GM12878 (cell line): ENCODE measurements at places on chromosomes 5 and 9. TPM values are rescaled to one million over a fixed set of nuclear protein-coding genes. Genes with fewer than 3 reads are reported as not detected.

DNA sequence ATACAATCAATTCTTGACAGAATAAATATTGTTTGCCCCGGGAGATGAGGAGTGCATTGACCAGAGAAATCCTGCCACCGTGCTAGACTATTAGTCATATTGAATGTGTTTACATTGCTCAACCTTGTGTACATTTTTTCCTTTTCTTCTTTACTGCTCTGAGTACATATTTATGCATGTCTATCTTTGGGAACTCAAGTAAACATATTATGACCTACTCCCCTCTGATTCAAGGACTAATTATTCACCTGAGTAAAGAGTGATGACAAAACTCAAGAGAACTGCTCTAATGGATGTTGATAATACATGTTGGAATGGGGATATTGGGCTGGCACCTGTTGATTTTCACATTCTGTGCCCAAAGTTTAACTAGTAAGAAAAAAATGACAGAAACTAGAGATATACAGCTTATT, 3.9 kb upstream of the SPINK1 start:
- H3K36me3 ChIP-seq: no peaks in the 10 kb centered on the region
- H3K4me3 ChIP-seq: no peak overlapping the region
- no peaks in the 10 kb centered on the region; the same call in 1 of the 2 replicates for H3K27me3 ChIP-seq

DNA sequence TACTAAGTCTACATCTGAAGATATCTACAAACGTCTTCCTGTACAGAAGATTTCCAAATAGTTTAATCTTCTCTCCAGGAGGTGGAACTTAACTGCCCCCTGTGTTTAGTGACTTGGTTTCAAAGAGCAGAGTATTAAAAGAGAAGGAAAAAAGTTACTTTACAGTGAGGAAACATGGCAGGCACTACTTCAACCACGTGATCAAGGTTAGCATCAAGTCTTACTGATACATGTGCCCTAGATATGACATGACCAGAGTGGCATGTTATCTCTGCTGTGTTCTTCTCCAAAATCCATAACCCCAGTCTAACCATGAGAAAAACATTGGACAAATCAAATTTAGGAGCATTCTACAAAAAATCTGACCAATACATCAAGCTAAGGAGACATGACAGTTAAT, 125.8 kb downstream of the ADAMTS12 start:
- no peaks in the 10 kb centered on the region for H3K4me1 ChIP-seq
- H3K4me3 ChIP-seq: no peak overlapping the region
- no peaks in the 10 kb centered on the region for H3K36me3 ChIP-seq
- H3K27ac ChIP-seq: no peak overlapping the region
- no peak for DNase-seq

- H3K27me3 ChIP-seq: no peaks in the 10 kb centered on the region
- no peaks in the 10 kb centered on the region for H3K4me1 ChIP-seq
- H3K4me3 ChIP-seq: no peak overlapping the region
- no peak for DNase-seq
- peaks cover 36% of the 10 kb centered on the region for H3K36me3 ChIP-seq
These were observed 9.2 kb upstream of the PHYHD1 start for GRCh38 chr9:128911529-128912035.

DNA sequence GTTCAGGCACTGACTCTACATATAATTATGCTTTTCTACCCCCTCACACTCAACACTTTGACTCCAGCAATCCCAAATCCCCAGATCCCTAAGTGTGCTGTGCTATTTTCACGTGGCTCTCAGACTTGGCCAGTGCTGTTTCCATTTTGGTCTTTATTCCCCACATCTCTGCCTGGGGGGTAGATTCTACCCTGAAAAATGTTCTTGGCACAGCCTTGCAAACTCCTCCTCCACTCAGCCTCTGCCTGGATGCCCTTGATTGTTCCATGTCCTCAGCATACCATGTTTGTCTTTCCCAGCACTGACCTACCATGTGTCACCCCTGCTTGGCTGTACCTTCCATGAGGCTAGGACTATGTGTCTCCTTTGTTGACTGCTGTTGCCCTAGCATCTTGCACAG, 43.0 kb downstream of the FXN start:
- no peak overlapping the region for H3K4me3 ChIP-seq
- no peak overlapping the region for H3K27ac ChIP-seq
- no peak for DNase-seq
- no peaks in the 10 kb centered on the region for H3K36me3 ChIP-seq

DNA sequence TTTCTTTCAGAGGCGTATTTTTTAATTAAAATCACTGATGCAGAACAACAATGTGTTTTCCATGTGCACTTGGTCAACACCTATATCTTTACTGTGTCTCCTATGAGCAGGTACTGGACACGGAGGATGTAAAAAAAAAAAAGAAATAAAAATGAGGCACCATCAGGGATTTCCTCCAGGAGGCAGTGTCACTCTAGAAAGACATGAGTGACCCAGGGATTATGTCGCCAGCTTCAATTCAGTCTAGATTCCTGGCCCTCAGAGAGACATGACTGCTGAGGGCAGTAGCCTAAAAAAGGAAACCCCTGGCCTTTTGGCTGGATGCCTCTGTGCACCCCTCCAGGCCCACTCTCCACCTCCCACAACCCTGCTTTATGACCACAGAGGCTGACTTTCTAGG, 18.3 kb upstream of the IL33 start:
- no peaks in the 10 kb centered on the region; the same call in 1 of the 2 replicates for H3K27me3 ChIP-seq
- no peak for DNase-seq
- no peaks in the 10 kb centered on the region for H3K36me3 ChIP-seq
- H3K27ac ChIP-seq: no peak overlapping the region
- H3K4me3 ChIP-seq: no peak overlapping the region

- H3K4me3 ChIP-seq: no peak overlapping the region
- H3K27ac ChIP-seq: no peak overlapping the region
- no peaks in the 10 kb centered on the region for H3K27me3 ChIP-seq
- H3K36me3 ChIP-seq: no peaks in the 10 kb centered on the region
These were observed 289.4 kb downstream of the EFNA5 start for GRCh38 chr5:107381189-107381856.

DNA sequence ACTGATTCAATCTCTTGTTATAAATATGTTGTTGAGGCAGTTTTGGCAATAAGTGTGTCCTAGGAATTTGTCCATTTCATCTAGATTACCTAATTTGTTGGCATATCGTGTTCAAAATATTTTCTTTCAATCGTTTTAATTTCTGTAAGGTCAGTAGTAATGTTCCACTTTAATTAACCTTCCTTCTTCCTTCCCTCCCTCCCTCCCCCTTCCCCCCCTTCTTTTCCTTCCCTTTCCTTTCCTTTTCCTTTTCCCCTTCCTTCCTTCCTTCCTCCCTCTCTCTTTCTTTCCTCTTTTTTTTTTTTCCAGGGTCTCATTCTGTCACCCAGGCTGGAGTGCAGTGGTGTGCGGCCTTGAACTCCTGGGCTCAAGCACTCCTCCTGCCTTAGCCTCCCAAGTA, 27.1 kb downstream of the CD14 start:
- H3K4me3 ChIP-seq: no peak overlapping the region
- no peaks in the 10 kb centered on the region for H3K36me3 ChIP-seq
- no peaks in the 10 kb centered on the region for H3K27me3 ChIP-seq
- no peak for DNase-seq
- no peaks in the 10 kb centered on the region for H3K4me1 ChIP-seq
- no peak overlapping the region for H3K27ac ChIP-seq

DNA sequence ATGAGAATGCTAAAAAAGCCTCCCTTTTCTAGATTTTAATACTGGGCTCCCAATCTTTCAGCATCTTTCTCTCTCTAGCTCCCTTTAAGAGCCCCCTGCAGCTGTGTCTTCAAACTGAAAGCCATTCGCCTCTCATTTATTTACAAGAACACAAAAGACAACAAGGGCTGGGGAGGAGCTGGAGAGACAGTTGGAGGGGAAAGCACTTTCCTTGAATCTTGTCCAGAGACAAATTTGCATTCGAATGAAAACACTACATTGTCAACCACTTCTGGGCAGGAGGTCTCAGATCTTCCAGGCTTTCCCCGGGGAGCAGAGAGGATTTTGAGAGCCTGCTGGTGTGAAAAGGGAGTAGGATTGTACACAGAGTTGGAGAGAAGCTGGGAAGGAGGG, 518.3 kb downstream of the CTNND2 start:
- H3K27me3 ChIP-seq: peaks cover 3% of the 10 kb centered on the region; the same call in 1 of the 2 replicates
- DNase-seq: no peak
- H3K27ac ChIP-seq: no peak overlapping the region
- no peaks in the 10 kb centered on the region for H3K4me1 ChIP-seq
- H3K36me3 ChIP-seq: no peaks in the 10 kb centered on the region
- H3K4me3 ChIP-seq: no peak overlapping the region

GRCh38 chr5:73284220-73284795, 111.3 kb downstream of the TMEM174 start:
- H3K36me3 ChIP-seq: no peaks in the 10 kb centered on the region
- no peak for DNase-seq
- H3K27me3 ChIP-seq: no peaks in the 10 kb centered on the region; the same call in none of the 2 replicates
- no peak overlapping the region for H3K27ac ChIP-seq
- H3K4me3 ChIP-seq: no peak overlapping the region

GRCh38 chr5:10985091-10985720, 224.2 kb upstream of the DAP start:
- H3K27me3 ChIP-seq: peaks cover 2% of the 10 kb centered on the region
- H3K4me3 ChIP-seq: no peak overlapping the region
- no peak overlapping the region for H3K27ac ChIP-seq
- no peaks in the 10 kb centered on the region for H3K36me3 ChIP-seq
- no peaks in the 10 kb centered on the region for H3K4me1 ChIP-seq

GRCh38 chr9:127457191-127457878, 6.0 kb downstream of the LRSAM1 start:
- no peak overlapping the region for H3K4me3 ChIP-seq
- H3K27ac ChIP-seq: no peak overlapping the region
- no peaks in the 10 kb centered on the region for H3K27me3 ChIP-seq
- H3K4me1 ChIP-seq: peaks cover 6% of the 10 kb centered on the region; the same call in 1 of the 2 replicates
- H3K36me3 ChIP-seq: peaks cover 9% of the 10 kb centered on the region

- H3K4me3 ChIP-seq: no peak overlapping the region
- no peaks in the 10 kb centered on the region for H3K36me3 ChIP-seq
- no peak for DNase-seq
- H3K4me1 ChIP-seq: no peaks in the 10 kb centered on the region
These were observed 87.6 kb downstream of the ADAMTS6 start for GRCh38 chr5:65394087-65394486.

- H3K36me3 ChIP-seq: no peaks in the 10 kb centered on the region
- H3K27ac ChIP-seq: no peak overlapping the region
- H3K27me3 ChIP-seq: no peaks in the 10 kb centered on the region
- no peak for DNase-seq
- H3K4me3 ChIP-seq: no peak overlapping the region
These were observed 151.8 kb upstream of the RUSC2 start for GRCh38 chr9:35338086-35338485.

- H3K36me3 ChIP-seq: no peaks in the 10 kb centered on the region
- no peaks in the 10 kb centered on the region for H3K4me1 ChIP-seq
- no peak for DNase-seq
- H3K27ac ChIP-seq: no peak overlapping the region
These were observed 419.2 kb downstream of the PDE4D start for GRCh38 chr5:59474324-59474723.

- H3K4me1 ChIP-seq: no peaks in the 10 kb centered on the region
- DNase-seq: no peak
- H3K4me3 ChIP-seq: no peak overlapping the region
- no peaks in the 10 kb centered on the region for H3K27me3 ChIP-seq
These were observed 13.6 kb downstream of the GGTA1 start for GRCh38 chr9:121486043-121486442.

- no peaks in the 10 kb centered on the region for H3K36me3 ChIP-seq
- H3K4me1 ChIP-seq: no peaks in the 10 kb centered on the region
- peaks cover 3% of the 10 kb centered on the region; the same call in 1 of the 2 replicates for H3K27me3 ChIP-seq
- no peak overlapping the region for H3K4me3 ChIP-seq
- H3K27ac ChIP-seq: no peak overlapping the region
These were observed 10.4 kb downstream of the EPB41L4B start for GRCh38 chr9:109310486-109310901.

- peaks cover 1% of the 10 kb centered on the region for H3K27me3 ChIP-seq
- H3K36me3 ChIP-seq: no peaks in the 10 kb centered on the region
- H3K4me1 ChIP-seq: no peaks in the 10 kb centered on the region
- H3K27ac ChIP-seq: no peak overlapping the region
These were observed 52.3 kb downstream of the NFIB start for GRCh38 chr9:14261616-14262015.

GRCh38 chr9:96721303-96721702, 56.6 kb downstream of the ZNF510 start:
- H3K27me3 ChIP-seq: peaks cover 2% of the 10 kb centered on the region; the same call in 1 of the 2 replicates
- H3K4me1 ChIP-seq: no peaks in the 10 kb centered on the region
- H3K27ac ChIP-seq: no peak overlapping the region
- no peak overlapping the region for H3K4me3 ChIP-seq
- no peak for DNase-seq
- H3K36me3 ChIP-seq: no peaks in the 10 kb centered on the region

DNA sequence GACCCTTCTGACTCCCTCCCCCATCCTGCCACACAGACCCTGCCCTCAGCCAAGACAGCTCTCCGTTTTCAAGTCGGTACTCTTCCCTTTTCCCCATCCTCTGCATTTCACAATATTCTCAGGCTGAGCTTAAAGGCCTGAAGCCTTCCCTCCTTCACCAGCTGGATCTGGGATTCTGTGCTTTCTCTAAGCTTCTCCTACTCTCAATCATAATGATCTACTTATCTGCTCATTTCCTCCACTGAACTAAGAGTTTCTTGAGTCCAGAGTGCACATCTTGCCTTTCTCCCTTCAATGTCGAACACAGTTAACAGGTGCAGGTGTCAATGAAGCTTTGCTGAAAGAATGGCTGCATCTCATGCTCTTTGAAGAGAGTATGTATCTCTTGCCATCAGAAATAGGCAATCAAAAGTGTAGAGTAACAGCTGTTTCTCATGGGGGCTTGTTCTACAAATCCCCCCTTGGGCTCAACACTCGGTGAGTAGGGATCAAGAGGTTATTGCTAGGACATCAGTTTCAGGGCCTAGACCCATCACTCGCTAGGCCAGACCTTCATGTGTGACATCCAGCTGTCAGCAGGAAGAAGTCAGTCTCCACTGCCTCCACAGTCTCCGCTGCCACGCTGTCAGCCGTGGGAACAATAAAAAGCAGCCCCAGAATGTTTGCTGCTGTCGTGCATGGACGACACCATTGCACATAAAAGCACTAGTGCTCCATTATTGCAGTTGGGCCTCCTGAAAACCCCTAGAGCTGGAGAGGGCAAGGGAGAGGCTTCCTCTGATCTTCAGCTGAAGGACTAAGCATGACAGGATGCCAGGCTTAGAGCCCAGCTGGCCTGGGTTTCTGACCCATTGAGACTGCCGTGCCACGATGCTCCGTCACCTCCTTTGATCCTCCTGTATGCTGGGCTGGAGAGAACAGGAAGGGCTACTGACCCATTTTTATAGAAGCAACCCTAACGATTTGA, 23.7 kb downstream of the TRAF1 start:
- H3K4me3 ChIP-seq: no peak overlapping the region
- peaks cover 35% of the 10 kb centered on the region for H3K4me1 ChIP-seq
- peaks cover 36% of the 10 kb centered on the region for H3K36me3 ChIP-seq
- no peaks in the 10 kb centered on the region for H3K27me3 ChIP-seq
- no peak overlapping the region for H3K27ac ChIP-seq
- no peak for DNase-seq

The C5orf58 gene
- not detected in 2 replicates for total RNA-seq

The FAM169A gene
- total RNA-seq: 4.1 and 4.5 TPM in 2 replicates

The NRARP gene
- 8.4 and 9.2 TPM in 2 replicates for total RNA-seq

The SLCO6A1 gene
- not detected in 2 replicates for total RNA-seq

The PCDHGA1 gene
- 0.19 and 0.31 TPM in 2 replicates for total RNA-seq

The SPINK6 gene
- not detected in 2 replicates for total RNA-seq

The CAMK4 gene
- 51.9 and 54.4 TPM in 2 replicates for total RNA-seq

The C9orf152 gene
- not detected in 2 replicates for total RNA-seq

The ALDH1A1 gene
- total RNA-seq: 0.21 and 0.54 TPM in 2 replicates

The CER1 gene
- total RNA-seq: not detected in 2 replicates

The KLHL3 gene
- 11.7 and 14.2 TPM in 2 replicates for total RNA-seq
